Gastrocnemius medialis (tissue), 4 donors: ENCODE measurements at places on chromosomes 5 and 9. TPM values are rescaled to one million over a fixed set of nuclear protein-coding genes. Genes with fewer than 3 reads are reported as not detected.

DNA sequence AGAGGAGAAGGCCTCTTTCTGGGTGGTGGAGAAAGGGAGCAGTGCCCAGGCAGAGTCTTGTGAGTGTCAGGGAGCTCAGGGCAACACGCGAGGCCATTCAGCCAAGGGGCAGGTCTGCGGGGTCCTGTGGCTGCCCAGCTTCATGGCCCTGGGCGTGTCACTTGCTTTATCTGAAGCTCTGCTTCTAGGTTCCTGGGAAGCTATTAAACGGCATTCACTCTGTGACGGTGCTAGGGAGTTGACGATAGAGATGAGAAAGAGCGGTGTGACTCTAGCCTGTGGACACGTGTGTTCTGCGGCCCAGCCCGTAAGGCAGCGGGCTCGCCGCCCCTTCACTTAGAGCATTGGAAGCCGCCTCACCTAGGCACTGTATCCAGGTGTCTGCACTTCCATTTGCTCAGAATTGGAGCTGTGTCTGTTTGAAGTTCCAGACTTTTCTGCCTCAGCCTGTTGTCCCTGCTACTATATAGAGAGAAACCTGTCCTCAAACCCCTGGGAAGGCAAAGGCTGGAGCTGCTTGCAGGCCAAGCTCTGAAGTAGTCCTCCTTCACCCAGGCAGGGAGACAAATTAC, 88.3 kb downstream of the PHF2 start:
- H3K27ac ChIP-seq, result no peak overlapping the region
- peak; percentile 3 for DNase-seq
- H3K36me3 ChIP-seq, result no peaks in the 10 kb centered on the region
- H3K4me1 ChIP-seq, result no peaks in the 10 kb centered on the region

The ARL14EPL gene
- 0.11 TPM for total RNA-seq

The PCDHGA1 gene
- total RNA-seq, result 0.65 TPM

The RELL2 gene
- total RNA-seq, result 1.1 TPM

GRCh38 chr9:4422495-4422894, 67.8 kb upstream of the SLC1A1 start:
- no peaks in the 10 kb centered on the region for H3K27me3 ChIP-seq
- no peaks in the 10 kb centered on the region for H3K36me3 ChIP-seq
- H3K27ac ChIP-seq, result no peak overlapping the region
- DNase-seq, result no peak
- H3K4me1 ChIP-seq, result no peaks in the 10 kb centered on the region

GRCh38 chr5:180111273-180112002, 39.9 kb upstream of the RNF130 start:
- H3K4me1 ChIP-seq, result no peaks in the 10 kb centered on the region
- no peak overlapping the region for H3K27ac ChIP-seq
- H3K27me3 ChIP-seq, result no peaks in the 10 kb centered on the region
- no peak for DNase-seq
- H3K36me3 ChIP-seq, result no peaks in the 10 kb centered on the region

- no peaks in the 10 kb centered on the region for H3K27me3 ChIP-seq
- H3K4me1 ChIP-seq, result no peaks in the 10 kb centered on the region
- no peak overlapping the region for H3K27ac ChIP-seq
- H3K36me3 ChIP-seq, result no peaks in the 10 kb centered on the region
Observed at GRCh38 chr9:114820776-114821501, 15.1 kb upstream of the TNFSF15 start.

DNA sequence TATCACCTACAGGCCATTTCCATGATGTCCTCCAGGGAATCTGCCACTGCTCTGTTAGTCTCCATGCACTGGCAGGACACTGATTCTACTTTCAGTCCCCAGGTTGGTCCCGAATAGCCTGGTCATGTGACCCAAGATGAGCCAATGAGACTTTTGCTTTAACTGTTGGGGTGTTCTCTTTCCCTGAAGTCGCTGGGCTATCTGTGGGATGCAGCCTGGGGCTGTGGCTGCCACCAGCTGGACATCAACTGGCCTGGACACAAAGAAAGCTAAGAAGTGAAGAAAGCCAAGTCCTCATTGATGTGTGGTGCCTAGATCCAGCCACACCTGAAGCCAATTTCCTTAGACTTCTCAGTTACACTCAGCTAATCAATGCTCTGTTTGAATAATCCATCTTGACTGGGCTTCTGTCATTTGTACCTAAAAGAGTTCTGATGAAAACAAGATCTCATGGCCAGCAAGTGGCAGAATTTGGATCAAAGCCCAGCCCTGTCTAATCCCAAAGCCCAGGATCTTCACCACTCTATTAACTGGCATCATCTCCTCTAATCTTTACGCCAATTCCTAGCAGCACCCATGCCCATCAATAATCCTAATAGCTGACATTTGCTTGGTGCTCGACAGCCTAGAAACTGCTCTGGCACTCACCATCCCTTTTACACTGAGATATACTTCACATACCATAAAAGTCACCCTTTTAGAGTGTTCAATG, 37.0 kb downstream of the SH3PXD2B start:
- H3K27ac ChIP-seq, result peak overlapping the region; percentile 73
- no peaks in the 10 kb centered on the region for H3K27me3 ChIP-seq
- H3K36me3 ChIP-seq, result no peaks in the 10 kb centered on the region
- DNase-seq, result no peak
- H3K4me1 ChIP-seq, result peaks cover 22% of the 10 kb centered on the region

DNA sequence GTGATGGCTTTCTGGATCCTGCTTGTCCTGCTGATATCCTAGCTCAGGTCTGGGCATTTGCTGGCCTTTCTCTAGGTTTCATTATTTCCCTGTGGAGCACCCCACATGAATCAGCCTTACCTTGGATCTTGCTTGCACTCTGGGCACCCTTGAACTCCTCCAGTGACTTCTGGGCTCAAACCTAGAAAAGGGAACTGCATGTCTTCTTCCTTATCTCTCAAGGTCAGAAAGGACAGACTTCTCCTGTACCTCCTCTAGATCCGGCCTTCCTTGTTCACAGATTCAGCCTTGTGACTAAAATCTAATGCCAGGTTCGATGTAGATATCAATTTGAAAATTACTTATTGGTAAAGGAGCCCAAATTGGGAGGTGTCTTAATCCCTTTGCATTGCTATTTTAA, 267.9 kb downstream of the PARP8 start:
- H3K4me1 ChIP-seq, result no peaks in the 10 kb centered on the region
- no peak for DNase-seq
- no peak overlapping the region for H3K27ac ChIP-seq
- H3K27me3 ChIP-seq, result no peaks in the 10 kb centered on the region
- H3K4me3 ChIP-seq, result no peak overlapping the region
